Upper lobe of left lung (tissue), 6 donors: ENCODE measurements at places on chromosomes 3 and 15. TPM values are rescaled to one million over a fixed set of nuclear protein-coding genes. Genes with fewer than 3 reads are reported as not detected.

DNA sequence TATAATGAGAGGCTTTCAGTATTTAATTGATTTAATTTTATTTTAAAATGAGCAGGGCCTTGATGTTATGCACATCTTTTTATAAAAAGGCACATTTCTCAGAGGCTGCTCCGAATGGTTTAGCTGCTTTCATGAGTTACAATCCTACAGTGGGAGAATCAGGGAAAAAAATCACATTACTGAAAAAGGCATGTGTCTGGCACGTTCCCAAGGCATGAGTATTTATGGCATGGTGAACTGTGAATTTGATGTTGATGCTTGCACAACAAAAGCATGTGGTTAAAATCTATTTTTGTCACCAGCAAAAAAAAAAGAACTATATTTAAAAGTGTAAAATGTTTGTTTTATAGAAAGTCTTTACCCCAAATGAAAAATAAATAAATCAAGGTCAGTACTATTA is 485.2 kb upstream of the ROBO2 start:
- DNase-seq, result no peak

- no peak for DNase-seq
Measured at GRCh38 chr3:42051384-42052131, 39.6 kb upstream of the TRAK1 start.

- no peak for DNase-seq
Measured at GRCh38 chr15:85974348-85974705, 105.3 kb upstream of the AGBL1 start.

- no peak for DNase-seq
Measured at GRCh38 chr3:178684881-178685590, 148.8 kb downstream of the KCNMB2 start.

Gene IL5RA
- total RNA-seq, result 1.3 TPM

Gene TJP1
- total RNA-seq, result 168 TPM

DNA sequence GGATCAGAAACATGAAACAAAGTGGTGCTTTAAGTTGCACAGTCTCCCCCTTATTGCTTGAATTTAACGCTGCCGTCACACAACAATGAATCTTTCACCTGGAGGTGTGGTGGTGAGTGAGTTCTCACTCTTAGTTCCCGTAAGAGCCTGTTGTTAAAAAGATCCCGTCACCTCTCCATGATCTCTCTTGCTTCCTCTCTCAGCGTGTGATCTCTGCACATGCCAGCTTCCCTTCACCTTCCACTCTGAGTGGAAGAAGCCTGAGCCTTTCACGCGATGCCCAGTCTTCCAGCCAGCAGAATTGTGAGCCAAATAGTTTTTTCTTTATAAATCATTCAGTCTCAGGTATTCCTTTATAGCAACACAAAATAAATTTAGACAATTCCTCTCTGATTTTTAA is 136.7 kb upstream of the CHL1 start:
- no peak for DNase-seq

DNA sequence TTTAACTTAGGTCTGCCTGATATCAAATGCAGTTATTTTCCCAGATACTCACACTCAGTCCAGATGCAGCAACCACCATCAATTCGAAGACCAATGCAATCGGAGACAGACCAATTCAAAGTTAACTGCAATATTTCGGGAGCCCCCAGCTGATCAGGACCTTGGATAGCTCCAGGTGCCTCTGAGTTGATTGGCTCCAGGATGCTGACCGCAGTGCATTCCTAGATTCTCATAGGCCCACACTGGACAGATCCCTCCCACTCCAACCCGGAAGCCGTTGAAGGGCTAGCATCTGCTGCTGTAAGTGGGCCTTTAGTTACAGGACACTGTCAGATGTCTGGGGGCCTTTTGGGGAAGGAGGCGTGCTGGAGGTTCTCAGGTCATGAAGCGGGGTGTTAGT is 89.5 kb upstream of the ATP2B2 start:
- DNase-seq, result no peak

Gene CCR8
- not detected for total RNA-seq

DNA sequence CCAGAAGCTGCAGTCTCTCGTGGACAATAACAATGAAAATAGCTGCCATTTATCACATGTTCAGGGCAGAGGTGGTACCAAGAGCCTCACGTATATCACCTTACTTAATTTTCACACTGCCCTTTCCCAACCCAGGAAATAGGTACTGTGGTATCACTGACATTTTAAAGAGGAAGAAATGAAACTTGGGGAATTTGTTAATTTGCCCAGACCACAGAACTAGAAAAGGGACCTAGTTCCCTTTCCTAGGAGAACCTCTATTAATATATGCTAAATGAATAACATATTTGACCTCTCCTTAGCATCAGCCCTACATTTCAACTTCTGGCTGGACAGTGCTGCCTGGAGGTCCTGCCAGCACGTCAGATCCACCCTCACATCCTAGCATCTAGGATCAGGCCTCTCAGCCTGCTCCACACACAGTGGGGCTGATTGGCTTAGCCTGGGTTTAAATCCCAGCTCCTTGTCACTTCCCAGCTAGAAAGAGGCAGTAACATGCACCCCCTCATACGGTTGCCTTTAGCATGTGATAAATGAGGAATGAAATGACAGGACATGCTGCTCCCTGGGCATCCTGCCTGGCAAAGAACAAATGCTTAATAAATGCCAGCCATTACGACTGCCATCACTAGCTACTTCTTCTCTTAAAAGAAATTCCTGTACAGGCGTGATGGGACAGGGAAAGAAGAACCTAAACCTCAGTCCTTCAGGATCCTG is 95.1 kb upstream of the TNFAIP8L3 start:
- no peak for DNase-seq

Gene LYZL4
- total RNA-seq, result not detected

Gene NR1I2
- 0.46 TPM for total RNA-seq

Gene KNG1
- total RNA-seq, result not detected

GRCh38 chr3:168989396-168989795 is 674.1 kb downstream of the MECOM start:
- no peak for DNase-seq

GRCh38 chr15:52670087-52670486 is 9.1 kb downstream of the ATOSA start:
- no peak for DNase-seq

GRCh38 chr15:31526916-31527690 is 200.5 kb downstream of the KLF13 start:
- DNase-seq, result no peak

Gene LRRN1
- total RNA-seq, result 4.8 TPM

- no peak for DNase-seq
Measured at GRCh38 chr3:183774631-183775030, 50.7 kb downstream of the MAP6D1 start.

Gene HGD
- 1.8 TPM for total RNA-seq

- DNase-seq, result no peak
Measured at GRCh38 chr15:38530113-38530512, 34.5 kb downstream of the RASGRP1 start.

GRCh38 chr3:155502630-155503029 is 209.1 kb upstream of the STRIT1 start:
- no peak for DNase-seq

GRCh38 chr3:30518181-30518864 is 88.1 kb upstream of the TGFBR2 start:
- DNase-seq, result no peak

DNA sequence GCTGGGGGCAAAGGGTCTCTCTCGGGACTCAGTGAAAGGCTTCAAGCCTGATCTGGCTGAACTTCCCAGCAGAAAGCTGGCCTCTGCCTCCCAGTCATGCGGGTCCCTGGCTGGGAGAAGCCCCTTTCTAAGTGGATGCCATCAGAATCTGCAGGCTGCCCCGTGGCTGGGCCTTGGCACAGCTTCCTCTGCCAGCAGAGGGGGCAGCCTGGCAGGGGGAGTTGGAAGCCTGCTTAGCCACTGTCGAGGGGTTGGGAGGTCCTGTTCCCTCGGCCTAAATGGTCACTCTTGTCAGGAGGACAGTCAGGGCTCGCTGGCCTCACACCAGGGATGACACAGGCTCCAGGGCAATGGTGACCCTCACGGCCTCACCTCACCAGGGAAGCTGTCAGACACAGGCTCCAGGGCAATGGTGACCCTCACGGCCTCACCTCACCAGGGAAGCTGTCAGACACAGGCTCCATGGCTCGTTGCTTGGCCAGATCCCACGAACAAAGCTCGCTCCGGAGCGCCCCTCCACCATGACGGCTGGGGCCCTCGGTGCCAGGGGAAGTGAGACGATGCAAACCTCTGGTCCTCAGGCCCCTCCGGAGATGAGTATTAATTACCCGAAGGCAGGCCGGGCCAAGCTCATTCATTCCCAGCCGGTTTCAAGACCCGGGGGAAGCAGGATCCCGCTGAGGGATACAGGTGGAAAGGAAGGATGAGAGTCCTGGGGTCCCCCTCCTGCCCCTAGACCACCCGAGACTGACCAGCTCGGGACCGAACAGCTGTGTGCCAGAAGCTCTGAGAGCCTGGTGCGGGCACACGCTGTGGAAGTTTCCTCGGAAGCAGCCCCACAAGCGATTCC is 151.0 kb downstream of the CHSY1 start:
- no peak for DNase-seq

DNA sequence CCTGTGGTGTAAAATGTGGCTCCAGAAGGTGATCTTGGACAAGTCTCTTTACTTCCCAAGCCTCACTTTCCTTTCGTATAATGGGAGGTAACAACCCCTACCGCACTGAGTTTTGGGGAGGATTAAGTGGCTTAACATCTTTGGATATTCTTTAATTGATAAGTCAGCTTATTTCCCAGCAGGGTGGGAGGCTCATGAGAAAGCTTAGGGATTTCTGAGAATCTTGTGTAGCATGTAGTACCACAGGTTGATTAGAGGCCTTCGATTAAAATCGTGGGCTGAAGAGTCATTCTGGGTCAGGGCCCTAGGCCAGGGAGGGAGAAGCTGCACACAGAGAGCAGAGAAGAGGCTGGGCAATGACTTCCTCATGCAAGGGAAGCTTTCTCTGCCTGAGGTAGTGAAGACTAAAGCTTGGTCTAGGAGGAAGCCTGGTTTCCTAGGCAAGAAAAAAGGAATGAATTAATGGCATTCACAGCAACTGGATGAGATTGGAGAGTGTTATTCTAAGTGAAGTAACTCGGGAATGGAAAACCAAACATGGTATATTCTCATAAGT is 1.5 kb upstream of the NMNAT3 start:
- DNase-seq, result no peak
